ENCODE measurements at places on chromosomes 6 and 20.

DNA sequence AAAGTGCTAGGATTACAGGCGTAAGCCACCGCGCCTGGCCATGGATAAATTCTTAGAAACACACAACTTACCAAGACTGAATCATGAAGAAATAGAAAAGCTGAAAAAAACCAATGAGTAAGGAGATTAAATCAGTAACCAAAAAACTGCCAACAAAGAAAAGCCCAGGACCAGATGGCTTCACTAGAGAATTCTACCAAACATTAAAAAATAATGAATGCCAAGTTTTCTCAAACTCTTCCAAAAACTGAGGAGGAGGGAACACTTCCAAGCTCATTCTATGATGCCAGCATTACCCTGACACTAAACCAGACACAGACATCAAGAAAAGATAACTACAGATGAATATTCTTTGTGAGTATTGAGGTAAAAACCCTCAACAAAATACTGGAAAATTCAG, 44.3 kb downstream of the USP49 start:
- no peak for DNase-seq

GRCh38 chr6:15588971-15589634, 73.7 kb downstream of the DTNBP1 start:
- DNase-seq = no peak

DNA sequence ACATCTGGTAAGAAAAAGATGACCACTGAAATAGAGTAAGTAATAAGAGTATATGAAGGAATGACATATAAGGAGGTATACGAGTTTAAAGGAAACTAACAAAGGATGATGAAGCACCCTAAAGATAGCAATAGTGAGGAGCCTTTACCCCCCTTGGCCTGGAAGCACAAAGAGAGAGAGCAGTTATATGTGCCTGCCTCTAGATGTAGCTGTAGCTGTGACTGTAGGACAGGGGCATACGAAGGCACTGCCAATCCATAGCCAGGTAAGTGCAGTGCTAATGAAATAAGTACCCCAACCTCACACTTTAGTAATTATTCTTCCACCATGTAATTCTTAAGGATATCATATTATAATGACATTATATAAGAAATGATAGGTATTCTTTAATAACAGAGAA, 90.1 kb upstream of the FKBP1C start:
- DNase-seq = no peak

DNA sequence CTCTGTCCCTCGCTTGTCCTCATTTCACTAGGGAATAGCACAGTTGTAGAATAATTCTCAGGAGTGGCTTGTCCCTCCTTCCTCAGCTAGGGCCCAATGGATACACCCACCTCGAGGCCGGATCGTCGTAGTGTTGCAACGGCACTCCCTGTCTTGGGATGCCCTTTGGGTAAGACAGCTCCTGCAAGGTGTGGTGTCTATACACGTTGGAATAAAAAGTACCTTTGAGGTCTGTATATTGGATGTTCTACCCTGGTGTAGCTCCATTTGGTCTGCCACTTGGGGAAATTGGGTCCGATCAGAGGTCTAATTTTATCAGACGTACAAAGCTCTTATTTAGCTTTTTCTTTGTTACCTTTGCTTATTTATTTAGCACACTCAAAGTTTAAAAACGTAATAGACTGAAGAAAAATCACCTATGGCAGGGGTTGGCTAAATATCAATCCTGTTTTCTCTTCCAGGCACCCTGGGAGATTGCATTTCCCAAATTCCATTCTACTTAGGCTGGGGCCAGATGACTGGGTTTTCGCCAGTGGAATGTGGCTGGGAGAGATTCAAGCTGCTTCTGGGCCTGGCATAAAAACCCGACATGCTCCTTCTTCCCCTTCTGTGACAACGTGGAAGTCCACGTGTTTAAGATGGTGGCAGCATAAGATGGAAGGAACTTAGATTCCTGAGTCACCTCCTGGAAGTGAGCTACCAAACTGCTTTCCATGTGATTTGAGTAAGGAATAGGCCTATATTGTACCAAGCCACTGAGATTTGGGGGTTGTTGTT, 82.3 kb upstream of the CD83 start:
- DNase-seq = no peak

GRCh38 chr20:8357703-8358102, 225.6 kb downstream of the PLCB1 start:
- DNase-seq = no peak

- no peak for DNase-seq
Measured at GRCh38 chr6:3535033-3535775, 78.4 kb upstream of the SLC22A23 start.

DNA sequence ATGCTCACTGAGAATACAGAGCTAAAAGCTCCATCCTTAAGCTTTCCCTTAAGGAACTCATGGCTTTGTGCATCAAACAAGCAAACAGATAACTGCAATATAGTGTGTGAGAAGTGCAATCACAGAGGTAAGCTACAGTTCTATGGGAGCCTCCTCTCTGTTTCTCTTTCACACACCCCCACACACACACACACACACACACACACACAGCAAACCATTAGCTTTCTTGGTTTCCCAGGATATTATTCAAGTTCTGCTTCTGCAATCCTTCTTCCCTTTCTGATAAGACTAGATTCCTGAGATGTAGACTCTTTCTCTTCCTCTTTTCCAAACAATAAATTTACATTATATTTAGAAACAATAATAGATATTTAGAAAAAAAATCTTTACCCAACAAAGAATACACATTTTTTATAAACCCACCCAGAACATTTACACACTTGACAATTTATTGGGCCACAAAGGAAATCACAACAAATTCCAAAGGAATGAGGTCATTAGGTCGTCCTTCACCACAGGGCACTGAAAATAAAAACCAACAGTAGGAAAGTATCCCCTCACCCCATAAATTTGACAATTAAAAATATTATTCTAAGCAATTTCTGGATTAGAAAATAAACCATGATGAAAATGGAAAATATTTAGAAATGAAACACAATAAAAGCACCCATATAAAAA, 9.3 kb upstream of the GFOD1 start:
- no peak for DNase-seq

- no peak for DNase-seq
Measured at GRCh38 chr20:31671324-31671723, 33.6 kb downstream of the COX4I2 start.

GRCh38 chr6:113208726-113209125, 648.4 kb upstream of the MARCKS start:
- DNase-seq = no peak

DNA sequence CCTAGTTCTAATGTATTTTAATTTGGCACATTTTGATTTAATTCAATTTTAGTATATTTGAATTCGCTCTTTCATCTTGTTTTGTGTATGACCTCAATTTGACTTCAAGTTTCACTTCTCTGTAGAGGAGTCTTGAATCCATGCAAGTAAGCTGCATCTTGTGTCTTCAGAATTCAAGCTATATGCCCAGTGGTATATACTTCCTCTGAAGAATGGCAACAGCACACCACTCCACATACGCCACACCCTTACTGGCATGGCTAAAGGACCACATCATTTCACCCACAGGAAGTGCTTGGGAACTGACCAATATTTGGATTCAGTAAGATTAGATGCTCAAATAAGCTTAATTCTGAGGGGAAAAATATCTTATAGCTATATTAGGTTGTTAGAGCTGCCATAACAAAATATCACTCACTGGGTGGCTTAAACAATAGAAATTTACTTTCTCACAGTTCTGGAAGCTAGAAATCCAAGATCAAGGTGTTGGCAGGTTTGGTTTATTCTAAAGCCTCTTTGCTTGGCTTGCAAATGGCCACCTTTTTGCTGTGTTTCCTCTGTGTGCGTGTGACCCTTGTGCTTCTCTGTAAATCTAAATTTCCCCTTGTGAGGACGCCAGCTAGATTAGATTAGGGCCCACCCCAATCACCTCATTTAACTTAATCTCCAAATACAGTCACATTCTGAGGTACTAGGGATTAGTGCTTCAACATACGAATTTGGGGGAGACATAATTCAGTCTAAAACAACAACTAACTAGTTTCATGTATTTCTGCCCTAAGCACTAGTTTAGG, 2.8 kb upstream of the ASF1A start:
- DNase-seq = no peak

DNA sequence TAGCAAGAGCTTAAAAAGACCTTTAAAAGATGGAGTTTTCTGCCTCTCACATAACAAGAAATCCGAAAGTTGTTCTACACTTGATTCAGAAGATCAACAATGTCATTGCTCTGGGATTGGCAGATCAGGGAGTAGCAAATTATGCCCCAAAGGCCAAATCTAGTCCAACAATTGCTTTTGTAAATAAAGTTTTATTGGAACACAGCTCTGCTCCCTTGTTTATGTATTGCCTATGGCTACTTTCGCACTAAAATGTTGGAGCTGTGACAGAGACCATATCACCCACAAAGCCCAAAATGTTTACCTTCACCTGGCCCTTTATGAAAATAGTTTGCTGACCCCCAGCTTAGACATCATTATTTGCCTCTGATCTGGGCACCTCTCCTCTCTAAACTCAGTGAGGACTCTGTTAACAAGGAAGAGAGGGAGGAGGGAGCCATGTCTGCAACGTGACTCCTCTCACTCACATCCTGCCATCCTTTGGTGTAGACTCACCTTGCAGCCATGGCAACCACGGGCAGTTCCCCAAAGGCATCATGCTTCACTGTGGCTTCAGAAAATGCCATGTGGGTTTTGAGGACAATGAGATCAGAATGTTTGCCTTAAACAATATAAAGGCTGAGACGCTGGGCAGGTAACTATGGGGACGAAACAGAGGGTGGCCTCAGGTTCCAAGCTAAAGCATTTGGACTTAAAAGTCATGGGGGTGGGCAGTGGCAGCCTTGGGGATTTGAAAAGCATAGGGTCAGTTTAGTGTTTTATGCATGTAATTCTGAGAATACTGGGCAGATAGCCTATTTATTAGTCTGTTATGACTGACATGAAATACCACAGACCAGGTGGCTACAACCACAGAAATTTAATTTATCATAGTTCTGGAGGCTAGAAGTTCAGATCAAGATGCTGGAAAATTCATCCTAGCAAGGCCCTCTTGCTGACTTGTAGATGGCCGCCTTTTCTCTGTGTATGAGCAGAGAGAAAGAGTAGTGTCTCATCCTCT, 149.7 kb upstream of the TNFAIP3 start:
- DNase-seq = no peak

All from glutamatergic neuron (in vitro differentiated cells).